ENCODE measurements at places on chromosomes 7 and 10.

- no peak for DNase-seq
These were observed 97.6 kb upstream of the ZNF438 start for GRCh38 chr10:31129271-31129670.

- no peak for DNase-seq
These were observed 3.2 kb downstream of the ACTR1A start for GRCh38 chr10:102499356-102499755.

DNA sequence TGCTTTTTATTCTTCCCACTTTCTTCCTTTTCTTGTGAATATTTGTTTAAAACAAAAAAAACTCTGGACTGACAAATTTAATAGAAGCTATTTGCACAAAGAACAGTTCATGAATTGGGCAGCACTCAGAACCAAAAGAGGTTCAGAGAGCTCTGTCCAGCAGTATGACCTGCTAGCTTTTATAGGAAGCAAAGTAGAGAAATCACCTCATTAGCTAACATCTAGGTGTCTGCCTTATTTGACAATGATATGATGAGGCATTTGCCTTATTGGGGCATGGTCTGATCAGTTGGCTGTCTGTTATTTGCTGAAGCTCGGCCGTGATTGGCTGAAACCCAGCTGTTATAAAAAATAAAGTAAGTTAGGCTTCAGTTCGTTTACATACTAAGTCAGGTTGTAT, 819 bp upstream of the TRIM4 start:
- no peak for DNase-seq

DNA sequence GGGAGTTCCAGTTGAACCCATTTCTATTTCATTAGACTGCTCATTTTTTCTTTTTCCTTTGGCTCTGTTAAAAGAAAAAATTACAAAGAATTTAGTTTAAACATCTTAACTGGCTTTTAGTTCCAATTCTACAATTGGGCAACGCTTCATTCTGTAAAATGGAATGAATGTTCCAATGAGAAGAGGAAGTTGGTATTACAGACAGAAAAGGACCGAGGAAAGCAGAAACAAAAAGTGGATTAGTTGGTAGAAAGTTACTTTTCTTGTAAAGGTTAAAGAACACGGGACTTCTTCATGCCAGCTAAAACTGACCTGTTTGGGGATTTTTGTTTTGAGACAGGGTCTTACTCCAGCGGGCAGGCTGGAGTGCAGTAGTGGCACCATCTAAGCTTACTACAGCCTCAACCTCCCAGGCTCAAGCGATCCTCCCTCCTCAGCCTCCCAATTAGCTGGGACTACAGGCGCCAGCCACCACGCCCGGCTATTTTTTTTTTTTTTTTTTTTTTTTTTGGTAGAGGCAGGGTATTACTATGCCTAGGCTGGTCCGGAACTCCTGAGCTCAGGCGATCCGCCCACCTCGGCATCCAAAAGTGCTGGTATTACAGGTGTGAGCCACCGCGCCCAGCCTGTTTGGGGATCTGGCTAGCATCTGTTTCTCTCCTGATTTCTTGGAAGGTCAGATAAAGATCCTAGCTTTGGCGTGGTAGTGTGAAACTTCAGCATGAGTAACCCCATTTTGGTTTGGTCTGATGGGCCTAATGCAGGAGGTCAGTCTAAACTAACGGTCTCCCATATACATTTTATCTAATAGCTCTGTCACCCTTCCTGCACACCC, 1.3 kb upstream of the VDAC2 start:
- DNase-seq = no peak

DNA sequence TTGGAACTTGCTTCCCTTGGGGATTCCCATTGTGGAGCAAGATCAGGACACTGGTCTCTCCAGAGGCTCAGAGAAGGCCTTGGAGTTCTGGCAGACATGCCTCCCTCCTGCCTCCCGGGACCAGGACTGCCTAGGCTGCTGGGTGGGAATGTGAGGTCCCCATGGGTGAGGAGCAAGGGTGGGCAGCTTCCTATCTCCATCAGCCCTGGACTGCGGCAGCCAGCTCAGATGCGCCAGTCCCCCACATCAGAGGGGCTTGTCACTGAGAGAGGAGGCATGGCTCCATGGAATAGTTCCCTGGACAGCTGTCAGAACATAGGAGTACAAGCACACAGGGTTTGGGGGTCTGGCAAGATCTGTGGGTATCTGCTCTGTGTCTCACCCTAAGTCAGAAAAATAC, 17.3 kb downstream of the GPR26 start:
- no peak for DNase-seq

DNA sequence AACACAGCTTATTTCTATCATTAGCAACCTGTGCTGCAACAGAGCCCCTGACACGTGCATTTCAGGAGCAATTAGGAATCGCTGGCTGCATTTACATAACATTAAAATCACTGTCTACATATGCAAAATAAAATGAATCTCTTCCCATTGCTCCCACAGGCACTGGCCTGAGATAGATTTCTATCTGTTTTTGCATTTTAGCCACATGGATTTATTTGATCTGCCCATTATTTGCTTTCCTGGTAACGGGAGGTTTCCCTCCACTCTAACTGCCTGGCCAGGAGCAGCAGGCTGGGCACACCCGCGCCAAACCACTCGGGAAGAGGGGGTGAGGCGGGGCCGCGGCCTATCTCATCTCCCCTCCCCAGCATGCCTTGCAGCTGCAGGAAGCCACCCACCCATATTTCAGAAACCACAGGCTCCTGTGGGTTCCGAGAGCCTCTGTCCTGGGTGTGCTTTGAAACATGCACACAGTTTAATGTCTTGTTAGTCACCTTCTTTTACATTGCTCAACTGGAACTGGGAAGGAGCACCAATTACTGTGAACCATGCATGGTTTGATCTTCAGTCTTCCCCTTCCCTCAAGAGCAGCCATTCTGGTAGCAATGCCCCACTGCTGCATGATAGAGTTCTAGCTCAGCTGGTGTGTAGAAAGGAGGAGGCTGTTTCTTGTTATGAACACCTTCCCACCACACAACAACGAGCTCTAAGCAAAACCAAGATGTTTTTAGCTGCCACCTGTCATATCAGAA, 37.7 kb upstream of the IKZF1 start:
- DNase-seq = peak; percentile 57

GRCh38 chr10:88544140-88544870, 38.8 kb downstream of the RNLS start:
- no peak for DNase-seq

GRCh38 chr7:147321504-147321903, 1204.9 kb downstream of the CNTNAP2 start:
- no peak for DNase-seq

DNA sequence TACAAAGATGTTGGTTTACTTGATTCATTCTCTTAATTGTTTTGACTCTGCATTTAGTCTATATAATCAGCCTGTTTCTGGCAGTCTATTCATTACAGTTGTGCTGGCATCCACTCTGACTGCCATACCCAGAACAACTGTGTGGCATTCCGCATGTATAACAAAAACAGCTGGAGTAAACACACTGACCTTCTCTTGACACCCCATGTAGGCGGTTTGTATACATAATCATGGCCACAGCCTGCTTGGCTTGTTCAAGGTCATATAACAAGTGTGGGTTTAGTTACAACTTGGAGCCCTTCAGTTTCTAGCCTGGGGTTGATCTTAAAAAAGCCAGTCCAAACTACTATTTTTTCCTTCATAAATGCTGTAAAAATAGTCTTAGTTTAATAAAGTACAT, 70.9 kb downstream of the MBL2 start:
- DNase-seq = no peak

- DNase-seq = no peak
These were observed 30.4 kb downstream of the STK32C start for GRCh38 chr10:132277311-132277741.

GRCh38 chr7:50197549-50197948, 104.5 kb upstream of the ZPBP start:
- DNase-seq = peak; percentile 32

GRCh38 chr7:28180364-28181147, at the start of gene JAZF1:
Gene JAZF1 (minus strand): TSS chr7:28180795.
- peak; percentile 31 for DNase-seq

DNA sequence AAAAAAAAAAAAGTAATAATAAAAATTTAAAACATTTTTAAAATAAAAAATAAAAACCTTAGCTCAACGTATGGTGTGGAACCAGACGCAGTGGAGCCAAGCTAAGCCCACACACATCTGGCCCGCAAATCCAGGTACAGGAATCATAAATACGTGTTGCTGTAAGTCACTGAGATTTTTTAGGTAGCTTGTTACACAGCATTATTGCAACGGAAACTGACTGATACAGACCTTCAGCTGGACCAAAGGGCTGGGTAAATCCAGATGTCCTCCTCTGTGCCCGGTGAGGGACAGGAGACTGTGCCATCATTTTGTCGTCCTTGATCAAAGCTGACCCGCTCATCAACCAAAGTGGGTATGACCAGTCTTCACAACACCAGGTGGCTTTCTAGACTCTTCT, 104.9 kb downstream of the TMEM130 start:
- no peak for DNase-seq

- DNase-seq = no peak
These were observed 62.6 kb upstream of the ZNRF2 start for GRCh38 chr7:30221764-30222163.

DNA sequence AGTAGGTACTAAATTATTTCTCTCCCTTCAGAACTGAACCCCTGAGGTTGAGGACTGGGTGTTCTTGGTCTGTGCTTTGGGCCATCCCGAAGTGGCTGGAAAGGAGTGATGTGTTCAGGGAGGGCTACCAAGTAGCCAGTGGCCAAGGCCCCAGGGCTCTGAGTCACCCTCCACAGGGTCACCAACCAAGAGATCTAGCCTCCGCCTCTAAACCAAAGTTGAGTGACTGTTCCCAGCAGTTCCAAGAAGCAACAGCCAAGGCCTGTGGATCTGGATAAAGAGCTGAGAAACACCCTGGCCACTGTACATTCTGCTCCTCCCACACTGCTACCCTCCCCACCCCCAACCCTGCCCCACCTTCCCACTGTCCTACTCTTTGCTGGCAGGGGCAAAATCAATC, 35.5 kb upstream of the KCNMA1 start:
- DNase-seq = no peak

- no peak for DNase-seq
These were observed 636.7 kb upstream of the SEMA3D start for GRCh38 chr7:85823396-85824080.

GRCh38 chr10:130717083-130717482, 580.9 kb downstream of the GLRX3 start:
- DNase-seq = no peak

Measured in stimulated activated CD8-positive, alpha-beta memory T cell treated with anti-CD3 and anti-CD28 coated beads, Interleukin-12 subunit alpha, Interleukin-12 subunit beta, amount 100 ng/mL, for 1 hour (primary cell).